ENCODE measurements at places on chromosomes 11 and 22.

- DNase-seq: peak; percentile 64
Measured at GRCh38 chr11:46361283-46362155, 14.3 kb downstream of the DGKZ start.

DNA sequence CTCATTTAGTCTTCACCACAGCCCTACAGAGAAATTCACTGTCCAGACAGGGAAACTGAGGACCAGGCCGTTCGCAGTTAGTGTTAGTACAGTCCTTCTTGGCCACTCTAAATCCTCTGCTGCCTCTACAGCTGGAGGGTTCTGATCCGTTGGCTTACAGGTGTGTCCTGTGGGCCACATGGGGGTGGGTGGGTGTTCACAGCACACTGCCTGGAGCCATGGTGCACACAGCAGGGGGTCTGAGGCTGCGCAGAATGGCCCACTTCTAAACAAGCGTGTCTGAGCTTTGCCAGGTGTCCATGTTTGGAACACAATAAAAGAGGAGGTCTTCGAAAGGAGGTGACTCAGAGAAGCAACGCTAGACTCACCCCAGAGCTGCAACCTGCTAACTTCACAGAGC lies 249.0 kb downstream of the ST3GAL4 start:
- DNase-seq: no peak

- DNase-seq: peak; percentile 22
Measured at GRCh38 chr11:119676461-119677020, 52.5 kb downstream of the NECTIN1 start.

- DNase-seq: no peak
Measured at GRCh38 chr22:50299785-50300619, 7.4 kb downstream of the PLXNB2 start.

DNA sequence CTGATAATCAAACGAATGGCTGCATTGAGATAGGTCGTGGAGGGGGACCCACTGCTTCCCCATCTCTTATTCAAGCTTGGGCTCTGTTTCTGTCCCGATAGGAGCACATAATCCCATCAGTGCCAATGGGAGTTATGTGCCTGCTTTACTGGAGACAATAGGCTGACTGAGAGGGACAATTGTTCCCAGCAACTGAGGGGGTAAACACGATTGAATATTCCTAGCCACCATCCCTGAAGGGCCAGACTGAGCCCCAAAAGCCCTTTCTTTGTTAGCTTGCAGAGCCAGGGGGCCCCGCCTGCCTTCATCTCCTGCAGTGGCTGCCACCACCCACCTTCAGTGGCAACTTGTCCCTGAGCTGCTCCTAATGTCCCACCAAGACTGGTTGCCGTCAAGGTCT lies 172.8 kb upstream of the NAV2 start:
- no peak for DNase-seq

GRCh38 chr11:104333977-104334376 lies 170.0 kb upstream of the PDGFD start:
- no peak for DNase-seq

DNA sequence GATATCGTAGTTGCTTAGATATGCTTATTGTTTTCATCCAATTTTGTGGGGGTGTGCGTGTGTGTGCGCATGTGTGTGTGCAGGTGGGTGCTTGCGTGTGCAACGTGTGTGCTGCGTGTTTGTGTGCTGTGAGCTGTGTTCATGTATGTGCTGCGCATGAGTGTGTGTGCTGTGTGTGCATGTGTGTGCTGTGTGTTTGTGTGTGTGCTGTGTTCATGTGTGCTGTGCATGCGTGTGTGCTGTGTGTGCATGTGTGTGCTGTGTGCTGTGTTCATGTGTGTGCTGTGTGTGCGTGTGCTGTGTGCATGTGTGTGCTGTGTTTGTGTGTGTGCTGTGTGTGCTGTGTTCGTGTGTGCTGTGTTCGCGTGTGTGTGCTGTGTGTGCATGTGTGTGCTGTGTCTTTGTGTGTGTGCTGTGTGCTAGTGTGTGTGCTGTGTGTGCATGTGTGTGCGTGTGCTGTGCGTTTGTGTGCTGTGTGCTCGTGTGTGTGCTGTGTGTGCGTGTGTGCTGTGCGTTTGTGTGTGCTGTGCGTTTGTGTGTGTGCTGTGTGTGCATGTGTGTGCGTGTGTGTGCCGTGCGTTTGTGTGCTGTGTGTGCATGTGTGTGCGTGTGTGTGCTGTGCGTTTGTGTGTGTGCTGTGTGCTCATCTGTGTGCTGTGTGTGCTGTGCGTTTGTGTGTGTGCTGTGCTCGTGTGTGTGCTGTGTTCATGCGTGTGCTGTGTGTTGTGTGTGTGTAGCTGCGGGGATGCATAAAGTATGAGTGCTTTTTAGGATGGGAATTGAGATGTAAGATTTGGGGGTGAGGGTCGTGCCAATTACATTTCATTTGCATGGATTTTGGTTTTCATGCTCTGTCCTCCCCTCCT lies 7.6 kb downstream of the IGF2 start:
- no peak for DNase-seq

DNA sequence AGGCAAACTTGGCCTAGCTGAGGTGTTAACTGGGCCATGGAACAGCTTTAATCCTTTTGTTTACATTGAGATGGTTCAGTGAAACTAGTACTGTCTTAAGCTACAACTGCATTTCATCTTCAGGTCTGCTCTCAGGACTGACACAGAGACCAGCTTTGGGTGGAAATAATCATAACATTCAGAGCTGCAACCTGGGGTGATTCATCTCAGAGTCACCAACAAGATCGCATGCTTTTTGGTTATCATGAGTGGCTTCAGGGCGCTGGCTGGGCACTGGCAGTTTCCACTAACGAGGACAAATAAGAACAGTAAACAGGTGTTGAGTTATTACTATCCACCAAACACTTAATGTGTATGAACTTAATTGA lies 60.9 kb upstream of the PAX6 start:
- no peak for DNase-seq

Measured in choroid plexus epithelial cell (primary cell).